ENCODE measurements at places on chromosomes 4 and X.

- no peak for DNase-seq
Observed at GRCh38 chr4:172708184-172708583, 460.4 kb upstream of the GALNT7 start.

DNA sequence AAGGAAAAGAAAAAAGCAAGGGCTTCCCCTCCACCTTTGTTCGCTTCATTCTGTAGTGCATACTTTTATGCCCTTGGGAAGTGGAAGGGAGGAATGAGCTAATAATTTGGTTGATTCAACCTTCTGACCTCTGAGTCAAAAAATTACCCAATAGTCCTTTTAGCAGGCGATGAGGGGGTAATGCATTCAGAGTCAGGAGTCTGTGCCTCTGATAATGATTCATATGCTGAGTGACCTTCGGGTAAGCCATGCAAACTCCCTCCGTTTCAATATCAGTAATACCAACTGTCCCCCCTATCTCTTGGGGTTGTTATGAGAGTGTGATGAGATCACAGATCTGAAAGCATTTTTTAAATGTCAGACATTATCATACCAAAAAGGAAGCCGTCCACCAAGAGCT, 41.6 kb upstream of the ACSL4 start:
- DNase-seq = no peak

GRCh38 chr4:16449406-16449805, 223.1 kb upstream of the TAPT1 start:
- no peak for DNase-seq

DNA sequence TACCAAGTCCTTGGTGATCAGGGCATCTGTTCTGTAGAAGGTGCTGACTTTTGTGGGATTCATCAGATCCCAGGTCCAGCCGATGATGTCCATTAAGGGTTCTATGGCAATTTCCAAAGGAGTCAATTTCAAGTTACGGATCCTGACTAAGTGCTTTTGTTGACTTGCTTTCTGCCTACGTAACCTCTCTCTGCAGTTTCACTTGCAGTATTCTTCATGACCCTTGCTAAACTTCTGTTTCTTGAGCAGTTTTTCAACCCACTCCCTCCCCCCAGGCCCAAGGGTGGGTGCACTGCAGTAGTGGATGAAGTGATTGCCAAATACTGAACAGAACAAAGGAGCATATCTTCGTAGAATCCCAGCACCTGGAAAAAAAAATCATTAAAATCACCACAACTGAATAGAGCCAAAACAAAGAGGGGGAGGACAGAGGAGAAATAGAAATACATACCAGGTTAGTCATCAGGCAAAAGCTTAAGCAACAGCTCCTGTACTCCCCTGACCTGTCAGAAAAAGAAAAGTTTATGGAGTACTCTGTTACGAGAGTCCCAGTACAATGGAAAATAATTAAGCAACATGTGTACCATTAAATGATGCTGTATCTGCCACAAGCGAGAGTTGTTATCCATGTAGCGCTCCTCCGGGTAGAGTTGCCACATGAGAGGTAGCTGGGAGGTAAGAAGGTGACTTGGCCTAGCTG, 5.8 kb downstream of the CMC4 start:
- DNase-seq = no peak

DNA sequence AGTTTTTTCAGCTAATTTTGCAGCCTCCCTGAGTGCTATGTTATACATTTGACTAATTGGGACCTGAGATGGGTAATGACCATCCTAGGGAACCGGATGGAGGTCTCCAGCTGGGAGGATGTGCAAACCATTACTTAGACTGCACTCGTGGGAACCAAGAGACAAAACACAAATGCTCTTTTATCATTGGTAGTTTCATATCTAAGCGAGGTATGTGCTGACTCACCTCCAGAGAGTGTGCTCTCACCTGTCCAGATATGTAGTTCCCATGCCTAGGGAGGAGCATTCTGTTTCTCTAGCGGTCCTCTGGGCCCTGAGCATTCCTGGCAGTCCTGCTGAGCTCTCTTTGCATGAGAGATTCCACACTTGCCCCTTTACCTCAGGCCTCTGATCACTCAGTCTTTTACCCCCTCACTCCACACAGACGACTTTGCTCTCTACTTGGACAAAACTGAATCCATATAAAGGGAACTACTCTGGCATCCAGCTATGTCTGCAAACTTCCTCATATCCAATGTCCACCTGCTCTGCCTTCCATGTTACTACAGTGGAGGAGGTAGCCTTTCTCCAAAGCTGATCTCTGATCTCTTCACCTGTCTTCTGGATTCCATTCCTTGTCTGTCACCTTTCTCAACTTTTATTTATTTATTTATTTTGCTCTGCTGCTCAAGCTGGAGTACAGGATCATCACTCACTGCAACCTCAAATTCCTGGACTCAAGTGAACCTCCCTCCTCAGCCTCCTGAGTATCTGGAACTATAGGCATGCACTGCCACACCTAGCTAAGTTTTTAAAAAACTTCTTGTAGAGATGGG, 88.4 kb downstream of the LRP2BP start:
- DNase-seq = no peak

DNA sequence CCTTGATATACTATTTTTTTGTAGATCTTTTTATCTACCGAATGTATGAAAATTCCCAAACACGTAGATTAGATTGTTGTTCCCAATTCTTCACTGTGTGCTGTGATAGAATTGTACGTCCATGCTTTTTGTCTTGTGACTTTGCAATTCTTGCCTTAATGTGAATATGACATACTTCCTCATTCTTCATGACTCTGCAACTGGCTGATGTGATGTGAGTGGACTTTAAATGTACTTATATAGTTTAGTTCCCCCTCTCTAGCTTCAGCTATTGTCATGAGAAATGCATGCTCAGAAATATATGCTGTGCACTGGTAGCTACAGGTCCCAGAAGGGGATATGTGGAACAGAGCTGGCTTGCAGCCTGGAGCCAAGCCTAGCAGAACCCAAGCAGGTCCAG, 89.4 kb downstream of the FTHL17 start:
- no peak for DNase-seq

DNA sequence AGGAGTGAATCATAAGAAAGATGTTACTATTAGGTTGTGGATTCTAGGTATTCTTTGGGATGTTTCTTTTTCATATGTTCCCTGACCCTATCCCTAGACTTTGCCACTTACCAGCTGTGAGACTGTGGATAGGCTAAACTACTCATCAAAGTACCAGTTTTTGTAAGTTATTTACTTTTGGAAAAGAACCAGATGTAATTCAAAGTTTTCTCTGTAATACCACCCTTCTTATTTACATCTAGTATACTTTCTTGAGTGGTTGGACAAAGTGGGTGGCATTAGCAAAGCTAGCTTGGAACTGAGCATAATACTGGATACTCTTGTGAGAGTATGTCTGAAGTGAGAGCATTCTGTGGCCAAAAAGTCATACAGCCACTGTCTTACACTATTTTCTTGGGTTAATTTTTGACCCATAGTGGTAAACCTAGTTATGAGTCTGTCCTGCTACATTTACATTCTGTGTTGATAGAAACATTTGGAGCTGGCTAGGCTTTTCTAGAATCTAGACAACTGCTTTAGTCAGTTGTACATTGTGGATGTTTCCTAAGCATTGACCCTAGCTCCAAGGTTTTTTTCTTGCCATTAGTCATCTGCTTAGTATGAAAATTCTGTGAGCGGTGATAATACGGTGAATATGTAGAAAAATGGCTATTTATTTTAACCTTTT, 41.7 kb downstream of the KDM6A start:
- no peak for DNase-seq

DNA sequence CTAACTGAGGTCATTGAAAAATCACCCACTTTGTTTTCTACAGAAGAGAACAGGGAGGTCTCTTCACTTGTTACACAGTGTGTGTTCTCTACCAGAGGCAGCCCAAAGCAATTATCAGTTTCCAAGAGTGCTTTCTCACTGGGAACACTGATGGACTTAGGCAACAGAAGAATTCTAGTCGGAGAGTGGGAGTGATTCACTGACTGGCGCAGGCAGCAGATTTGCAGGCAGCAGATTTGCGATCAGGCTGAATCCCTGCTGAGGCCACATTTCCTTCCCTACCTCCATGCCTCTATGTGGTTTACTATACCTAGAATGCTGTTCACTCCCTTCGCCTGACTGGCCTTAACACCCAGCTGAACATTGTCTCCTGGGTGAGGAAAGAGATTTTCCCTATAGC, 6.6 kb downstream of the OCIAD2 start:
- no peak for DNase-seq

- no peak for DNase-seq
Observed at GRCh38 chr4:158535130-158535614, 13.5 kb downstream of the RXFP1 start.

DNA sequence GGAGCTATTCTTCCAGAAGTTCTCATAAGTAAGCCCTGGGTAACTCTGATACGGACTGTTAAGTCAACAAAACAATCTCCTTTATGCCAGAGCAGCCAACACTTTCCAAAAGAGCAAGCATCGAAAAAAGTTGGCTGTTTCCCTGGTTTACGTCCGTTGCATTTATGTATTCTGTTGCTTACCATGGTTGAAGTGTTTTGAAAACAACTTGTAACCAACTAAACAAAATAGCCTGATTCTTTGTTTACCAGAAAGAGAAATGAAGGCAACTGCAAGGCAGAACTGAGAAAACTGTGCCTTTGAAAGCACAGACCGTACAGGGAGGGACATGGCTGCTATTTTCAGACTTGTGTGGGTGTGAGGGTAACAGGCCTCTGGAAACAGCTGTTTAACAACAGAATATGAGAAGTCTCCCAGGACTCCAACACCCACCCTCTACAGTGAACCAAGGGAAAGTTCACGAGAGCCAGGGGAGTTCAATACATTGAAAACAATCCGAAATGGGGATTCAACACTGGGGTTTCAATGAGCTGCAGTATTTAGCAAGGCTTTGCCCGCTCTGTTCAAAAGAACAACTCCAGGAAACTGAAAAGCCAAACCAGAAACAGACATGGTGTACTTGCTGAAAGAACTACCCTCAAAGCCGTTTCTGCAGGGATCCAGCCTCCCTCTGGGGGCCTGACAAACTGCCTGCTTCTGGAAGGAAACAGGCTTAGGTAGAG, 95.8 kb upstream of the EGFL6 start:
- no peak for DNase-seq

DNA sequence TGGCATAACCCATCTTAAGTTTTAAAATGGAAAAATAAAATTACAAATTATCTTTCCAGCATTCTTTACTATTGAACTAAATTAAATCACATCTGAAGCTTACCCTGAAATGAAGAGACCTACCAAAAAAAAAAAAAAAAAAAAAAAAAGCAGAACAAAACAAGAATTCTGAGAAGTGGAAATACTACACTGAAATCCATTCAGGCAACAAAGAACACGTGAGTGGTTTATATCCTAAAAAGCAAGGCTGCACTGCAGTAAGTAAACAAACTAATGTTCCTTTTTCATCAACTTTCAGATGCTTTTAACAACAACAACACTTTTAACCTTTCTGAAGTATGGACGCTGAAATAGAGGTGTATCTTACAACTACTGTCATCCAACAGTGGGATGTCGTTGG, 7.5 kb downstream of the FRYL start:
- no peak for DNase-seq

DNA sequence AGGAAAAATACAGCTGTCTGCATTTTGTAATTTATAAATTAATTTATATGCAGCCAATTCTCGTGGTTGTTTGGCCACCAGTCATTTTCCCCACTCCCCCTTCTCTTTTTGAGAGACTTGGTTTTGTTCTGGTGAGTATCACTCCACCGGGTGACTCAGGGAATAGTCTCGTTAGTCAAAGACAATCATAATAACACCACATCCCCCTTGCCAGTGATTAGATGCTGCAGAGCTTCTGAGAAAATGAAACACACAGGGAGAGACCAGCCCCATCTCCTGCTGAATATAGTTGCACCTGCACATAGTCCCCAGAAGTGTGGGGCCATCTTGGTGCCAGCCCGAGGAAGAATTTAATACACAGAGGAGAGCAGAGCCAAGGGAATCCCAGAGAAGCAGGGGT, 8.0 kb upstream of the FNIP2 start:
- DNase-seq = no peak

All from neuronal stem cell (in vitro differentiated cells).